Type B pancreatic cell (in vitro differentiated cells): ENCODE measurements at places on chromosomes 6 and 20. TPM values are rescaled to one million over a fixed set of nuclear protein-coding genes. Genes with fewer than 3 reads are reported as not detected.

The EEF1A2 gene
- total RNA-seq = 20.5 and 30.2 TPM in 2 replicates

The TRIM15 gene
- 0.92 and 1.4 TPM in 2 replicates for total RNA-seq

The FAM229B gene
- total RNA-seq = 8.4 and 29.8 TPM in 2 replicates

The KCNK17 gene
- total RNA-seq = 9.9 and 18.6 TPM in 2 replicates

The UNC93A gene
- total RNA-seq = 3.7 and 11.2 TPM in 2 replicates

The OR2H2 gene
- total RNA-seq = not detected in 2 replicates

The AGPAT1 gene
- 64.1 and 76.3 TPM in 2 replicates for total RNA-seq

The SNAI1 gene
- total RNA-seq = 12.1 and 30.8 TPM in 2 replicates

The GPX5 gene
- not detected in 2 replicates for total RNA-seq

The HSPA1L gene
- total RNA-seq = 1.8 and 1.9 TPM in 2 replicates

The PRPH2 gene
- total RNA-seq = not detected in 2 replicates

The SRSF6 gene
- 203 and 280 TPM in 2 replicates for total RNA-seq

The HLA-DOA gene
- total RNA-seq = 0.52 and 2.5 TPM in 2 replicates

DNA sequence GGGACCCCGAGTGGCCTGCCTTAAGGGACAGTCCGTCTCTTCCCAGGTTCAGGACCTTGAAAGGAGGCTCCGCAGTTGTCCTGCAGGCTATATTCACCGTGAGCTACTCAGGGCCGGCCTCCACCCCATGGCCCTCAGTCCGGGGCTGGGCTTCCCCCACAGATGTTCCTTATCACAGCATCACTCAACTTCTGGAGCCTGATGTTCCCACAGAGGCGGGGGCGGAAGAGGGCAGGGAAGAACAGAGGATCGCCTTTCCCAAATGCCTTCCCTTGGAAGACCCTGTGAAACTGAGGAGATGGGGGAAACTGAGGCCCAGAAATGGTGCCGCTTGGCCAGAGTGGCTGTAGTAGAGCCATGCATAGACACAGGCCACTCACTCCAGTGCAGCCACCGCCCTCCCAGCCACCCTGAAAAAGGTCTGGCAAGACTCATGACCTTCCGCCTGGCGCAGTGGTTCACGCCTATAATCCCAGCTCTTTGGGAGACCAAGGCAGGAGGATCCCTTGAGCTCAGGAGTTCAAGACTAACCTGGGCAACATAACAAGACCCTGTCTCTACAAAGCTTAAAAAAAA is 4.3 kb upstream of the COX4I2 start:
- no peak for DNase-seq

GRCh38 chr6:159640322-159640721 is 52.7 kb downstream of the SOD2 start:
- DNase-seq = no peak

- DNase-seq = no peak
These were observed 44.5 kb upstream of the LAMA4 start for GRCh38 chr6:112298816-112299281.

GRCh38 chr20:63232235-63233060 is 3.3 kb upstream of the BIRC7 start:
- DNase-seq = no peak

- DNase-seq = no peak
These were observed 28.5 kb upstream of the CCR6 start for GRCh38 chr6:167094436-167094819.

GRCh38 chr6:97437087-97437486 is 154.1 kb upstream of the MMS22L start:
- DNase-seq = no peak

DNA sequence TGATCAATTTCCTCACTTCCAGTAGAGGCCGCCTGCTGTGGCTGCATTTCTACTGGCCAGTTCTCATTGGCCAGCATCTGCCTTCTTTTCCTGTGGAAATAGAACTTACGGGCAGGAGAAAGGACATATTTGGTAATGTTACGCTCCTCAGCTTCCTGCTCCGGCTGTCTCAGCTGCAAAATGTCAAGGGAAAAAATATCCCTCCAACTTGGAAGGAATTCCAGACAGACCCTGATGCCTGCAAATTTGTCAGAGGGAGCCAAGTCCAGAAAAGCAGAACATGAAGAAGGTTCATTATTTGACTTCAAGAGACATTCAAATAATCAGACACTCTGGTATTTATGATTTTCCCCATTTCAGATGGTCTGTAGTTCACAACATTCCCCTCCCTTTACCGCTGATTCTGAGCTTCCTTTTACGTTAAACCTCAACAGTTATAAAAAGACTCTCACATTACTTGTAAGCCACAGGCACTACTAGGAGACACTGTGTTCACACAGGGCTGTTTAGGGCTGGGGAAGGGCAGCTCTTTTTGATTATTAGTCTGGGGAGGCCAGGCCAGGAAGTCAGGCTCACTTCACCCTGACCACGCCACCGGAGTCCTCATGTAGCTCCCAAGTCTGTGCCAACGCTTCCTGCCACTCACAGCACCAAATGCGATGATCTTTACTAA is 179.6 kb upstream of the CCN2 start:
- no peak for DNase-seq

- DNase-seq = no peak
These were observed 91.1 kb upstream of the HIVEP1 start for GRCh38 chr6:11921017-11921438.

DNA sequence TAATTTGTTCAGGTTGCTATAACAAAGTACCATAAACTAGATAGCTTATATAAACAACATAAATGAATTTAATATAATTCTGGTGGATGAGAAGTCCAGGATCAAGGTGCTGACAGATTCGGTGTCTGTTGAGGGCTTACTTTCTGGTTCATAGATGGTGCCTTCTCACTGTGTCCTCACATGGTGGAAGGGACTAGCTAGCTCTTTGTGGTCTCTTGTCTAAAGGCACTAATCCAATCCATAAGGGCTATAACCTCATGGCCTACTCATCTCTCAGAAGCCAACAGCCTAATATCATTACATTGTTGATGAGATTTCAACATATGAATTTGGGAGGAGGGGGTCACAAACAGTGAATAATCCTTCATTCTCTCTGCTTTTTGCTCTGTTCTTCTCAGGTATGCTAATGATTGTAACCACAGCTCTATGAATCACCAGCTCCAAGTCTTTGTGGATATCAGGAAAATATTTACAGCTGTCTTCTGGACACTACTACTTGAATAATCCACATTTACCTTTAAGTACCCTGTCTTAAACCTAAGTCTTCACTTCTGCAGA is 122.3 kb downstream of the NKAIN2 start:
- DNase-seq = no peak

- no peak for DNase-seq
These were observed 35.7 kb downstream of the OGFRL1 start for GRCh38 chr6:71324194-71324785.

DNA sequence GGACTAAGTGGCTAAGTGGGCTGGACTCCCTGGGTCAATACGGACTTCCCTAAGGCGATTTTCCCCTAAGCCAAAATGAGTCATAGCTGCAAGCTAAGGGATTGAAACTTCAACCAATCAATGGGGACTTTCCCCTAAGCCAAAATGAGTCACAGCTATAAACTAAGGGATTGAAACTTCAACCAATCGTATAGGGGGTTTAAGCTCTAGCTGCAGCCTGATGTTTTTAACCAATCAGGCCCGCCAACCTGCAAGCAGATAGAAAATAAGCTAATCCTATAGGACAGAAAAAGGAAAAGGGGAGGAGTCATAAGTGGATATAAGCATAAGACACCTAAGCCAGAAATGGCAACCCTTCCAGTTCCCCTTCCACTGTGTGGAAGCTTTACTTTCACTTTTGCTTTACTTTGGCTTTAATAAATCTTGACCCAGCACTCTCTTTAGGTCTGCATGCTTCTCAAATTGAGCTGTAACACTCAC is 655.0 kb upstream of the HS3ST5 start:
- no peak for DNase-seq

- no peak for DNase-seq
These were observed 50.3 kb downstream of the FRK start for GRCh38 chr6:116010386-116010785.

- DNase-seq = no peak
These were observed 95.1 kb upstream of the MPC1 start for GRCh38 chr6:166477647-166478365.

- DNase-seq = no peak
These were observed 1.4 kb downstream of the STMN3 start for GRCh38 chr20:63651942-63652191.

DNA sequence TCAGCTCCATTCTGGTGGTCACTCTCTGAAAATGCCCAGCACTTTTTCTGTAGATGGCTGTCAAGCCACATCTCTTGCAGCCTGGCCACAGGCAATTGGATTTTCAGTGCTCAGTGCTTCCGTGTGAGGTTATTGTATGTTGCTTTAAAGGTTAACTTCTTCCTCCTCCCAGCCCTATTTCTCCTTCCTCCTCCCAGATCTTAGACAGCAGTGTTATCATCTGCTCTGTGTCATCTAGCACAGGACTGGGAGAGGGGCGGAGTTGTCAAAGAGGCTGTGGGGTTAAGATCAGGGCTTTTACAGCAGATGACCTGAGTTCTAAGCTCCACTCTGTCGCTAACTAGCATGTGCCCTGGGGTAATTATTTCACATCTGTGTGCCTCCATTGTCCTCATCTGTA is 129.0 kb downstream of the PHACTR3 start:
- DNase-seq = no peak

DNA sequence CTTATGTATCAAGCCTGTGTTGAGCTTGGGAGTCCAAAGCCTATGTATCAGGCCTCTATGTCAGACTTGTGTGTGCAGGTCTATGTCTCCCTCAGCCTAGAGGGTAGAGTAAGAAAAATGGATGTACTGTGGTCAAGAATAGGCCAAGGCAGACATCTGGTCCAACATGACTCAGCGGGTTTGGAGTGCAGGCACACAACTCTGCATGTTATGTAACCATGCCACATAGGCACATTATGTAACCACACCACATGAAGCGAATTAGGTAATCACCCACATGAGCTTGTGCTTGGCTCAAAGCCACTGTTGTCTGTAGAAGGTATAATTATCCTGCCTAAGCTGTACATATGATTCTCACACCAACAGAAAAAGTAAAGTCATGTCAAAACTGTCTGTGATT is 1190.5 kb upstream of the EYS start:
- no peak for DNase-seq

DNA sequence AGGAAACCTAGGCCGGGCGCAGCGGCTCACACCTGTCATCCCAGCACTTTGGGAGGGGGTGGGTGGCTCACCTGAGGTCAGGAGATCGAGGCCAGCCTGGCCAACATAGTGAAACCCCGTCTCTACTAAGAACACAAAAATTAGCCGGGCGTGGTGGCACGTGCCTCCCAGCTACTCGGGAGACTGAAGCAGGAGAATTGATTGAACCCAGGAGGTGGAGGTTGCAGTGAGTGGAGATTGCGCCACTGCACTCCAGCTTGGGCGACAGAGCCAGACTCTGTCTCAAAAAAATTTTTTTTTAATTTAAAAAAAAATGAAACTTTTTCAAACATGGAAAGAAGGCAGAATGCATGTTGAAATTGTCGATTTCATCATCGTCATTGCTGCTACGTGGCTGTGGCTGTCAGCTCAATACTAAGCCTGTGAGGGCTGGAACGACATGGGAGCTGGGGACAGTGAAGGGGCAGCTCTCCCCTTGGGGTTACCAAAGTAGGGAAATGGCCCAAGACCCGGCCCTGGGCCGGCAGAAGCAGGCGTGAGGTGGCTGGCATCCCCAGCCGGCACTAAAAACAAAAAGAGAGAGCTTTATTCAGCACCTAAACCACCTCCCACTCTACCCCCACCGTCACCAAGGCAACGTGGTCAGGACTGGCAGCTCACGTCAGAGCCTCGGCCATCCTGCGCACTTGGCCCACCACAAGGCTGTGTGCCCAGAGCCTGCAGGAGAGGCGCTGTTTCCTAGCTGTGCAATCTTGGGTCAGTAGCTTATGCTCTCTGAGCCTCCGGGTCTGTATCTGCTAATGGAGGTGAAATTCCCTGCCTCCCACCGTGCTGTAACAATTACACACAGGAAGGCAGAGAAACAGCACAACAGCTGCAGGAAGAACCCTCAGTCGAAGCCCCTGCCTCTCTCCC is 30.8 kb downstream of the AGPAT4 start:
- peak; percentile 43 for DNase-seq

- DNase-seq = no peak
These were observed 9.2 kb downstream of the FOXA2 start for GRCh38 chr20:22575087-22575721.

- no peak for DNase-seq
These were observed 10.6 kb upstream of the FAM8A1 start for GRCh38 chr6:17589406-17590096.

- DNase-seq = no peak
These were observed 1.7 kb downstream of the SLC4A11 start for GRCh38 chr20:3237011-3237957.

DNA sequence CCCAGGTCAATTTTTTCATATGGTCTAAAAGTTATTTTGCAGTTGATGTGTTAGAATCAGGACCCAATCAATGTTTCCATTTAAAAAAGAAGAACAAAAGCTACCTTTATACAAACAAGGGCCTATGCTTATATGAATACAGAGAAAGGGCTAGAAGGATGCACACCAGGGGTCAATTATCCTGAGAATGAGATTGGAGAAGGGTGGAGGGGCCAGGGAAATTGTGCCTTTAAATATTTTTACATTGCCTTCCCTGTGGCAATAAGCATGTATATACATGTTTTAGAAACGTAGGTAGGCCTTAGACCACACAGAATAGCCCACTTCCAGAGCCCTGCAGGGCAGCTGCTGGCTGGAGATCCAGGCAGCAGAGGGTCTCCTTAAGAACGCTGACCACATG is 12.7 kb downstream of the EXOC2 start:
- no peak for DNase-seq

GRCh38 chr6:109261811-109262210 is 120.5 kb downstream of the CD164 start:
- DNase-seq = no peak

- peak; percentile 11 for DNase-seq
These were observed 18.2 kb upstream of the KIAA1755 start for GRCh38 chr20:38278763-38279162.

GRCh38 chr6:107448776-107449175 is 10.6 kb downstream of the PDSS2 start:
- DNase-seq = no peak

GRCh38 chr6:12275107-12275506 is 15.1 kb upstream of the EDN1 start:
- no peak for DNase-seq

DNA sequence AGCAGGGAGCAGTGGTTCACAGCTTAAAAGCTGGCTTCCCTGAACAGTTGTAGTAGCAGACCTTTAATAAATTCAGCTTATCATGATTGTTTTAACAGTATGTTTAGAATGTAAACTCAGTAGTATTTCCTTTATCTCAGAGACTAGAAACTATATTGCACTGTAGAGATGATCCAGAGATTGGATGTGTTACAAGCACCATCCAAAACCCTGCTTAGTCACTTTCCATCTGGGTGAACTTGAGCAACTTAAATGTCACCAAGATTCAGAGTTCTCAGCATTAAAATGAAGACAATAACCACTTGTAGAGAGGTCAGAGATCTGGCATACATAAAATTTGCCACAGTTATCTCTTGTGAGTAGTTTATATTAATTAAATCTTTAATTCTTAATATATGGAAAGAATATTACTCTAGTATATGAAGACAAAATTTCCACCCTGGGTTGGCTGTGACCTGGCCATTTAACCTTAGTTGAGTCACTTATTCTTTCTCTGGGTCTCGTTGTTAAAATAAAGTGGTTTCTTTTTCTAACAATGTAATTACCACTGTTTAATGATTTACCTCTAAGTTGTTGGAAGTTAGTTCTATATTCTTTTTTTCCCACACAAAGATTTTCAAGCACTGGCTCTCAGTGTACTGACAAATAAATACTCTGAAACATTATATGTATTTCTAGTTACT is 239.2 kb upstream of the FKBP1C start:
- DNase-seq = no peak

GRCh38 chr6:105191351-105191750 is 11.5 kb upstream of the POPDC3 start:
- no peak for DNase-seq
